ENCODE measurements at places on chromosomes 7 and 10.

DNA sequence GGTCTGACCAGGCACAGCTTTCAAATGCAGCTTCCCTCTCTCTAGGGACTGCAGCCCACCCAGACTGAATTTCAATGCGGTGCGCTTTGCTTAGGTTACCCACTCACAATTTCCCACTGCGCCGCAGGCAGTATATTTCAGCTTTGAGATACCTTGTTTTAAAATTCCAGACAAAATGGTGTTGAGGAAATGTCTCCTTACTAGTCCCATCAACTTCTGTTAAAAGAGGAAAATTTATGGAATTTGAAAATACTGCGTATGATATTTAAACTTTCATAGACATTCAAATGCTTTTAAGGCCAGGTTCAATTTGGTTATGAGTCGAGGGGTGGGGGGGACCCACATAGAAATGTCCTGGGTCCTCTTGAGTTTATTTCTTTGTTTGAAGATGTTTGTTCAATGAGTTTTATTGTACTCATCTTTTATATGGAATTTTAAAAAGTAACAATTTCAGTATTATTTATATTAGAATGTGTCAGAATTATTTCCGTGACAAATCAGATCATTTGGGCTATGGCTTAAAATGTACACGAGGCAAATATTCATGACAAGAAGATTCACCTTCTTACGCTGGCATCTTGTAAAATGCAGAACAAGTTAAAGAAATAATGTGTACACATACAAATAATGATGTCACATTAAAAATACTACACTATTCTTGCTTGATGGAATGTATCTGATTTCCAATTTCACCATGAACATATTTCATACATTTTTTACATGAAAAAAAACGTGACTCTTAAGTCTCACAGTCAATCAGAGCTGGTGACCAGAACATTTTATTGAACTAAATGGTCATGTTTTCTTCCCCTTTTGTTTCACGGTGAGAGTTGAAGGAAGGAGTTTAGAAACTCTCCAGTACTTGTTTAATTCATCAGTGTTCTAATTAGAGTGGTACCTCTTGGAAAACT is 1.3 kb downstream of the IKZF1 start:
- no peak for DNase-seq

GRCh38 chr7:140317597-140317996 is 80.7 kb downstream of the SLC37A3 start:
- DNase-seq, result no peak

- DNase-seq, result no peak
These were observed 285.8 kb upstream of the CACNA2D1 start for GRCh38 chr7:82729172-82730030.

- no peak for DNase-seq
These were observed 940.1 kb upstream of the SORCS1 start for GRCh38 chr10:108104551-108105156.

DNA sequence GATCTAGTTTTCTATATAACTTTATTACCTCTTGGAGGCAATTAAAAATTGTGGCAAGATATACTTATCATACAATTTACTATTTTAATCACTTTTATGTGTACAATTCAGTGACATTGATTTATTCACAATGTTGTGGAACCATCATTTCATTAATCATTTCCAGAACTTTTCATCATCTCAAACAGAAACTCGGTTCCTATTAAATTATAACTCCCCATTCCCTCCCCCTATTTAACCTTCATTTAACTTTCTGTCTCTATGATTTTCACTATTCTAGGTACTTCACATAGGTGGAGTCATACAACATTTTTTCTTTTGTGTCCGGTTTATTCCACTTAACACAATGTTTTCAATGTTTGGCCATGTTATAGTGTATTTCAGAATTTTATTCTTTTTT is 252.8 kb downstream of the REEP3 start:
- DNase-seq, result no peak

DNA sequence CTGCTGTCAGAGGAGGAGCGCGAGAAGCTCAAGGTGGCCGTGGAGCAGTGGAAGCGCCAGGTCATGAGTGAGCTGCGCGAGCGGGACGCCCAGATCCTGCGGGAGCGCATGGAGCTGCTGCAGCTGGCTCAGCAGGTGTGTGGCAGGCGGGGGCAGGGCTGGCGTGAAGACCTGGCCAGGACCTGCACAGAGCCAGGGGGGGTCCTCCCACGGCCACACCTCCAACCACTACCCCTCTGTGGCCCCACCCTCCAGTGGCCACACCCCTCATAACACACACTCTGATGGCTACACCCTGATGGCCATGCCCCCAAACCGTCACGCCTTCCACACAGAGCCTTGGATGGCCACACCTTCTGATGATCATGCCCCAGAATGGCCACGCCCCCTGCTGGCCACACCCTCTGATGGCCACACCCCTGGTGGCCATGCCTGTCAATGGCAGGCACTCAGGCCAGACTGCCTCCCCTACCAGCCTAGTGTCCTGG is 23.4 kb upstream of the DPYSL4 start:
- no peak for DNase-seq
